ENCODE measurements at places on chromosomes 5 and 9.

DNA sequence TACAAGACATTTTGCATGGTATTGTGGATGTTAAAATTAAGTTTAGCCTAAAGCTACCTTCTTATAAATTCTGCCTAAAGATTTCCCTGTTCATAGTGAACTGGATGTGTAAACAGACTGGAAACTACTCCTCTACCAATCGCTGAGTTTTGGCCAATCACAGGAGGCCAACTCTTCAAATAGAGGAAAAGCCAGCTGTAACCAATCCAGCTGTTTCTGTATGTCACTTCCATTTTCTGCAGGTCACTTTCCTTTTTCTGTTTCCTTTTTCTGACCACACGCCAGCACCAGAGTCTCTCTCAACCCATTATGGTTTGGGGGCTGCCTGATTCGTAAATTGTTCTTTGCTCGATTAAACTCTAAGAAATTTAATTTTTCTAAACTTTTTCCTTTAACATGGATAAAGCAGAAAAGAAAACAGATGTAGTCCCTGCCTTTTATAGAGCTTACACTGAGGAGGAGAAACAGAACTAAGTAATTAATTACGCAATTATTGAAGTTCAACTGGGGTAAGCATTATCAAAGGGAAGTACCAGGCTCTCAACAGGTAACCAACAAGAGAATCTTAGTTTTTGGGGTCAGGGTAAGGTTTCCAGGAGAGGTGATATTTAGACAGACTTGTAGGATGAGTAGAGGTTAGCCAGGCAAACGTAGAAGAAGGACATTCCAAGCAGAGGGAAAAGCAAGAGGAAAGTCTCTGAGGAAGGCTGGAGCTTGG is 27.7 kb downstream of the RANBP3L start:
- DNase-seq = no peak

GRCh38 chr5:78295035-78295961 is 800 bp upstream of the AP3B1 start:
- peak; percentile 18 for DNase-seq

- peak; percentile 69 for DNase-seq
Observed at GRCh38 chr9:88814577-88814976, 176.7 kb upstream of the S1PR3 start.

GRCh38 chr5:132294728-132295504 is 722 bp downstream of the SLC22A4 start:
- peak; percentile 81 for DNase-seq

- no peak for DNase-seq
Observed at GRCh38 chr5:151772029-151772845, 483 bp downstream of the G3BP1 start.

DNA sequence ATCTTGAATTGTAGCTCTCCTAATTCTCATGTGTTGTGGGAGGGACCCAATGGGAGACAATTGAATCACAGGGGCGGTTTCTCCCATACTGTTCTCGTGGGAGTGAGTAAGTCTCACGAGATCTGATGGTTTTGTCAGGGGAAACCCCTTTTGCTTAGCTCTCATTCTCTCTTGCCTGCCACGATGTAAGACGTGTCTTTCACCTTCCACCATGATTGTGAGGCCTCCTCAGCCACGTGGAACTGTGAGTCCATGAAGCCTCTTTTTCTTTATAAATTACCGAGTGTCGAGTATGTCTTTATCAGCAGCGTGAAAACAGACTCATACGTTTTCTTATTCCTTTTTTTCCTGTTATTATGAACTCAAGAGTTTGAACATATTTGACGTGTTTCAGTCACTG is 39.1 kb downstream of the RETREG1 start:
- DNase-seq = no peak

DNA sequence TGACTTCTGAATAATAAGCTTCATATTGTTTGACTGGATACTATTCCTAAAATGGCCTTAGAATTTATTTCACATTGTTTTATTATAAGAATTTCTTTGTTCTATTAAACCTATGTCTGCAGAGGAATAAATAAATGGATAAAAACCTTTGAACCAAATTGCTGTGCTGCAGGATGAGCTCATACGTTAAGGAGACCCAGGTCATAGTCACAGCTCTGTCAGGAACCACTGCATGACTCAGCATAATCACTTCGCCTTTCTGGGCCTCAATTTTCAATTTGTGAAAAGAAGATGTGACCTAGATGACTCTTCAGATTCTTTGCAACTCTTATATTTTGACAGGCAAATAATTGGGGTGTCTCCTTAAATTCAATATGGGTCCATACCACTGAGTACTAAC is 36.7 kb upstream of the HMHB1 start:
- DNase-seq = peak; percentile 30

- no peak for DNase-seq
Observed at GRCh38 chr5:133888625-133888991, 79.8 kb downstream of the C5orf15 start.

DNA sequence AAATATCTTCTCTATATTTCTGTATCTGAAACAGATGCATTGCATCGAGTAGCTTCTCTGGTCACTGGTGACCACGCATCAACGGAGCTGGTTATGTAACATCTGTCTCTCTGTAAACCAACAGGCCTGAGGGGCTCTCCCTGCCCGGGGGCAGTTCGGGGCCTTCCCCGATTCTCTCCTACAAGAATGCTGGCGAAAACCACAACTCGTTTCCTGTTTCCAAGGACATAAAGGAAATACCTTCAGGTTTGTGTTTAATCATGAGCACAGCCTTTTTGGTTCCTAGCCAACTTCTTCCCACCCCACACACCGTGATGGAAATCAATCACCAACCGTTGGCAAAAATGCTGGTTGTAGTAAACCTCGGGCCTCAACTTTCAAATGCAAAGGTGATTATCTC is 25.1 kb downstream of the GDNF start:
- peak; percentile 71 for DNase-seq
